ENCODE measurements at places on chromosomes 11 and 22.

- DNase-seq: no peak
Observed at GRCh38 chr11:72162891-72163492, 27.5 kb downstream of the FOLR3 start.

GRCh38 chr11:102426000-102426399 lies 26.6 kb downstream of the TMEM123 start:
- DNase-seq: no peak

DNA sequence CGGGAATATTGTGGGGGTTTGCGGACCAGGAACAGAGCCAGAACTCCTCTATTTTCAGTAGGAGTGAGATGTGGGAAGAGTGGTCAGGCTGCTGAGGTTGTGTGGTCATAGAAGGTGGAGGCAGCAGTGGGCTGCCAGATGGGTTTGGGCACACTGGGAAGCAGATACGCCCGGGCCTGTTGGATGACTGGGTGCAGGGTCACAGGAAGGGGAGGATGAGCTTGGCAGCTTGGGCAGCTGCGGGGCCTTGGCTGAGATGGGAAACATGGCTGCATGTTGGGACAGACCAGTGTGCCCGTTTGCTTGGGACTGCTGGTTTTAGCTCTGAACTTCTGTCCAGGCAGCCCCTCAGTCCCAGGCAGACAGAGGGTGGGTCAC lies 11.4 kb downstream of the SHANK3 start:
- DNase-seq: no peak

DNA sequence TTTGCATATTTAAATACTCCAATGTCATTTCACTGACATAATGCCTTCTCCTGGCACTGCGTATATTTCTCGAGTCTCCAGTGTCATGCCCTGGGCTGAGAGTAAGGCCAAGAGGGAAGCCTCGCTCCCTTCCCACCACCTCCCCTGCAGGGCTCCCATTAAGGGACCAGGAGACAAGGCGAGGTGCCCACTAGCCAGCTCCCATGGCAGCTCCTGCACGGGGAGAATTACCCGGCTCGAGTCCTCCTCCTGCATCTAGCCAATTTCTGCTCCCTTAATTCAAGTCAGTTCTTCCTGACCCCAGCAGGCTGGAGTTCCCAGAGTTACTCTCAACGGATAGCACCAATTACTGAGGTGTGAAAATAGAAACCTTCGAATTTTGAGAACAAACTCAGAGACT lies 31.9 kb downstream of the OPCML start:
- DNase-seq: no peak

DNA sequence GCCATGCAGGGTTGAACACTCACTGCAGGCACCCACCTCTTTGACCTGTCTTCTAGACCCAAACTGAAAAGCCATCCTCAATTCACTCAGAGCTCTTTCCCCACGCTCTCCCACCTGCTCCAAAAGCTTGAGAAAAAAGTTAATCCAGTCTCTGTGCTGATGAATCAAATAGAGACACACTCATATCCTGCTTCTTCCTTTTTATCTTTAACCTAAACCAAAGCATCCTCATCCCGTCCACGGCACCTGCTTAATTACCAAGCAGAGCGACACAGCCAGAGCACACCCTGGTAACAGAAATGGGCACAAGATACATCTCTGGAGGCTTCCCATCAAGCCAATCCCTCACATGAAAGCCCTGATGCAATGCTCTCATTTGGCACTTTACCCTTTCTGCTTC lies 102.6 kb downstream of the PLEKHA7 start:
- no peak for DNase-seq

All from fibroblast of the aortic adventitia (primary cell).